AML-193 (cell line): ENCODE measurements at places on chromosomes 2 and 18.

DNA sequence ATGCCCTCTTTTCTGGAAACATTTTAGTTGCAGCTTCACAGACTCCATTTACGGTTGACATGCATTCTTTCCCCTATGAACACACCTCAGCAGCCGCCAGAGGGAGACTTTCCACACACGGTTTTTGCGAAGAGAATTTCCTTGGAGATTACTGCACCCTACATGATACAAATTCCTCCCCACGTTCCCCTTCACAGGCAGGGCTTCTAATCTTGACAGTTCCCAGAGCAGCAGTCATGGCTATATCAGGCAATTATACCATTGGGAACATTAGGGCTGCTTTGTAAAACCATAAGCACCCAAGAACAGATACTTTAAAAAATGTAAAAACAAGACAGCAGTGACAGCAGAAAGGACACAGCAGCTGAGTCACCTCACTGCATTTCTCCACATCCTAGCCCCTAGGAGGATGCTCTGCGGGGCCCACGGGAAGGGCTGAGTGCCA, 253.8 kb downstream of the TGIF1 start:
- peak; percentile 52 for DNase-seq

DNA sequence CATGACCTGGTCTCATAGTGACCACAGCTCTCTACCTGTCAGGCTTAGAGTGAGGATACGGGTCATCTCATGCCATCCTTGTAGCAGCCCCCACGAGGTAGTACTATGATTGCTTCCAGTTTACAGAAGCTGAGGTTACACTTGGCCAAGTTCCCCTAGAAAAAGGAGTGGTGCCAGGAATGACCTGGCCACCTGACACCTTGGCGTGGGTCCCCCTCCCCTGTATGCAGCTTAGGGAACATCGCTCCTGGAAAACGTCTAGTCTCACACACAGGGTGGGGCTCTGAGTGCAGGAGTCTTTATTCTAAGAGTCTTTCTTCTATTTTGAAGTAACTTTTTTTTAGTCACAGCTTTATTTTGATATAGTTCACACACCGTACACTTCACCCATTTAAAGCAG, 14.8 kb downstream of the NPPC start:
- no peak for DNase-seq

GRCh38 chr2:225041851-225042799, at the start of gene DOCK10:
TSS of gene DOCK10 (minus strand) at chr2:225042468. CDS start at chr2:225042374, 94 bp downstream.
- peak; percentile 48 for DNase-seq

- DNase-seq = no peak
Observed at GRCh38 chr2:66733364-66733999, 298.6 kb downstream of the MEIS1 start.

DNA sequence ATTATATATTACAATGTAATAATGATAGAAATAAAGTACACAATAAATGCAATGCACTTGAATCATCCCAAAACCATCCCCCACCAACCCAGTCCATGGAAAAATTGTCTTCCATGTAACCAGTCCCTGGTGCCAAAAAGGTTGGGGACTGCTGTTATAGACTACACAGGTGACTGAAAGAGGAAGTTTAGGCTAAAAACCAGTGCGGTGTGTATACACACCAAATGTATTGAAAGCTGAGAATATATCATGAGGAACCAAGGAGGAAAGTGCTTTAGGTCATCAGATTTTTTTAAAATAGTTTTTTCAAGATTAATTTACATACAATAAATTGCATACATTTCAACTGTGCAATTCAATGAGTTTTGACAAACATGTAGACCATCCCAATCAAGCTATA, 20.5 kb upstream of the C1D start:
- no peak for DNase-seq

- no peak for DNase-seq
Observed at GRCh38 chr18:79553154-79553553, 126.4 kb upstream of the CTDP1 start.

- no peak for DNase-seq
Observed at GRCh38 chr2:96869281-96869821, 529 bp downstream of the SEMA4C start.

GRCh38 chr2:49080681-49081080, 73.6 kb downstream of the FSHR start:
- DNase-seq = no peak

DNA sequence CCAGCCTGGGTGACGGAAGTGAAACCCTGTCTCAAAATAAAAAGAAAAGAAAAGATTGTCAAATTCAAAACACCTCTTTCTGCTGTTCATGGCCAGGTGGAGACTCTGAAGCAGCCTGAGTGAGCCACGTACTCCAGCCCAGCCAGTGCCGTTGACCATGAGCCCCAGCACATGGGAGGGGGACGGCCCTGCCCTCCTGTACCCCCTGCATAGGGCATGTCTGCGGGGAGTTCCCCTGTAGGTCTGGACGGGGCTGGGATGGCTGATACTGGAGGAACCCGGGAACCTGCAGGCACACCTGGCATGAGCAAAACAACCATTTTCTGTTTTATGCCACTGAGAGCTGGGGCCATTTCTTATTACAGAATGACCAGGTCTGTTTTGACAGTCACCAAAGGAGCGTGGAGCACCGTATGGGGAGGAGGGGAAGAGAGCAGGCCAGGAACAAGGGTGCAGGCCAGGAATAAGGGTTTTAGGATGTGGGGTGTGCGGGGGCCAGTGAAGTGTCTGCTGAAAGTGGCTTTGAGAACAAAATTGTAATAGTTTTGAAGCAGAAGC, 30.1 kb downstream of the TMEM18 start:
- DNase-seq = no peak

GRCh38 chr18:24268784-24269550, 128.7 kb downstream of the OSBPL1A start:
- no peak for DNase-seq

- DNase-seq = no peak
Observed at GRCh38 chr18:22591222-22591621, 173.5 kb upstream of the CTAGE1 start.

- no peak for DNase-seq
Observed at GRCh38 chr18:31651369-31651768, 33.0 kb downstream of the B4GALT6 start.

- no peak for DNase-seq
Observed at GRCh38 chr2:39609917-39610316, 55.8 kb upstream of the TMEM178A start.

DNA sequence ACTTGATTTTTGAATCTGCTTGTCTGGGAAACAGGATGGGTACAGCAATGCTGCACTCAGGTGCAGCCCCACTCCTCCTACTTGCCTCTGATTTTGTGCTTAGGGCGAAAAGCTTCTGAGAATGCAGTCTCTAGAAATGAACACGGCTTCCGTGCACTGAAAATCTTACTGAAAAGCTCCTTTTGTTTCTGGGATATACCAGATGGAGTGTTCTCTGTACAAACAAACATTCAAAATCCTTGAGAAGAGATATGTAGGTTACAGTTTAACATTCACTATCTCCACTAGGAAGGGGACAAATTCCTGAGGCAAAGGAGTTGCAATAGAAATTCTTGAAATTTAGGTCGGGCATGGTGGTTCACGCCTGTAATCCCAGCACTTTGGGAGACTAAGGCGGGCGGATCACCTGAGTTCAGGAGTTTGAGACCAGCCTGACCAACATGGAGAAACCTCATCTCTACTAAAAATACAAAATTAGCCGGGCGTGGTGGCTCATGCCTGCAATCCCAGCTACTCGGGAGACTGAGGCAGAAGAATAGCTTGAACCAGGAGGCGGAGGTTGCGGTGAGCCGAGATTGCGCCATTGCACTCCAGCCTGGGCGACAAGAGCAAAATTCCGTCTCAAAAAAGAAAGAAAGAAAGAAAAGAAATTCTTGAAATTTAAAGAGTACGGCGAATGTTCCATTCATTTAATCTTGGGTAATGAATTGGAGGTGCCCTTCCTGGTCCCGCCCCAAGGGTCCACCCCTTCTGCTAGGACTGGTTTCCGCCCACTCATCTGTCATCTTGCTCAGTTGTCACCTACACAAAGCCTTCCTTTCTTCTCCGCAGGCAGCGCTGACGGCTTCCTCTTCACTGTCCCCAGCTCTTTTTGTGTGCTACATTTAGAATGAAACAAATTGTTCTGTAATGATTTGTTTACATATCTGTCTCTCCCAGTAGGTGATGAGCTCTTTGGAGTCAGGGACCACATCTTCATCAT, 92.4 kb downstream of the SOCS6 start:
- DNase-seq = no peak

DNA sequence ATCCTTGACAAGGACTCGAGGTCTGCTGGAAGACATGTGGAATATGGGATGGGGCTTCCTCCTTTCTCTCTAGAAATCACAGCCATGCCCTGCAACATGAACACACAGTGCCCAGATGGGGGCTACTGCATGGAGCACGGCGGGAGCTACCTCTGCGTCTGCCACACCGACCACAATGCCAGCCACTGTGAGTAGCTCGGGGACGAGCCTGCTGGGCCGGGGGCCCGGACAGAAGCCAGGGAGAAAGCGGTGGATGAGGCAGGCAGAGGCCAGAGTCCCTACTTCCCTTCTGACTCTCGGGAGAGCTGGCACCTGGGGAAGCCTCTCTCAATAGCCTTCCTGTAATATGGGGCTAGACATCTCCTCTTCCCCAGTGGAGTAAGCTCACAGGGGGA, 50.5 kb downstream of the SNED1 start:
- no peak for DNase-seq

GRCh38 chr2:102253140-102253752, 58.1 kb upstream of the IL1RL1 start:
- DNase-seq = no peak

- no peak for DNase-seq
Observed at GRCh38 chr18:44943311-44943881, 262.7 kb downstream of the SETBP1 start.

GRCh38 chr2:10956006-10956790, 44.5 kb downstream of the KCNF1 start:
- DNase-seq = no peak

GRCh38 chr2:200092235-200092634, 136.9 kb downstream of the MAIP1 start:
- no peak for DNase-seq

DNA sequence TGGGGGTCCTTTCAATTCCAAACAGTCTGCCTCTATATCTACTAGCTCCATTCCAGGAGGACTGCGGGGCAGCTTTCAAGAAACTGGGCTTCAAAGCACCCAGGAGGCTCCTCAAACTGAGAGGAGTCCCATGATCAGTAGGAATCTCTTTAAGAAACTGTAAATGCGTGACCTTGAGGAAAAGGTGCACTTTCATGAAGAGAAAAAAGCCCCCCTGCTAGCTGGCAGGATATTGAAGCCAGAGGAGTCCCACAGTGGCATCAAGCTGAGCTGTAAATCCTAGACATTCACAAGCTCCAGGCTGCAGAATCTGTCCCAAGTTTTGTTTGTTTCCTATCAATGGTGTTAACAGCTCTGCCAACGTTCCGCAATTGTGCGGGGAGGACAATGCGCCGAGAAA, 790.1 kb downstream of the SLC4A3 start:
- DNase-seq = no peak

DNA sequence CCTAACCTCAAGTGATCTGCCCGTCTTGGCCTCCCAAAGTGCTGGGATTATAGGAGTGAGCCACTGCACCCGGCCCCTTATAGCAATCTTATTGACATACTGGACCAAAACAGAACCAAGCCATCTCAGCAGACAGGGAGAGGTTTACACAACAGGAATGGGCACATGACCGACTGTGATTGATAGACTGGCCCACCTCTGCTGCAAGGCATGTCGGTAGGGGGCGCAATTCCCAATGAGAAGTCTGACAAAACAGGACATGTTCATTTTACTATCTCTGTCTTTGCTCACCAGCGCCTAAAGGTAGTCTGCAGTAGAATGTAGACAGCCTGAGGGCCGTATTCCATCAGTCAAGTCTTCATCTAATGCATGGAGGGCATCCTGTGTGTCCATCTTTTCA, 2.0 kb downstream of the LYPD6B start:
- peak; percentile 57 for DNase-seq

GRCh38 chr2:5980450-5981190, 288.4 kb downstream of the SOX11 start:
- DNase-seq = no peak

GRCh38 chr2:33873076-33873605, 274.0 kb upstream of the FAM98A start:
- DNase-seq = no peak
